ENCODE measurements at places on chromosomes 2 and 18.

DNA sequence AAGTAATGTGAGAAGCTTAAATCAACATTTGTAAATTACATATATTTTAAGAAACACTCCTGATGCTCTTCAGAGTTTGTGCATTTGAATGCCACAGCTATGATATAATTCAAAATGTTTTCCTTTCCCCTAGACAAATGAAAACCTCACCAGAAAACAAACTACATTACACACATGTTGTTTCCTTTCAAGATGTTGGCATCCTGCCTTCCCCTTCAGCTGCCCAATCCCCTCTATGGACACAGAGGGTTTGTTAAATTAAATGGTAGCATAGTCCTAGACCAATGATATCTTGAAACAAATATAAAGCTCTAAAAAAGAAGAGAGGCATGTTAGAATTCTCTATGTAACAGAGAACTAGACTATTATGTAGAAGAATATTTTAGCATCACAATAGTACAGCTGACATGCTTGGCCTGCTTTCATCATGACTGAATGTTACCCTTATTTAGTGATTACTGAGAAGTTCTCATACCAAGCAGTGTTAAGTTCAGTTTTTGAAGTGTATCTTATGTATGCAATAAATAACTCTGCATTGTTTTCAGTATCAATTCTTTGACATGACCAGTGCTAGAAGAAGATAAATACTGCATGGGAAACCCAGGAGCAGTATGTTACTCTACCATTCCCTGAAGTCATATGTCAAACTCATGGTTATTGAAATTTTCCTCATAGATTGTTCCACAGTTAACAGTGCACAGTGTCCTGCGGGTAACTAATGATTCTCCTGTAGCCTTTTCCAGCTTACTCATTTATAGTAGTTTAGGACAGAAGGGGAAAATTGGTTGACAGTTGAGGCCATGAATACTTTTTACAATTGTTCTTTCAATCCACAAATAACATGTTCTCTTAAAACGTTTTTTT is 316.3 kb upstream of the KCNJ3 start:
- DNase-seq, result no peak

GRCh38 chr2:225164401-225165050 is 122.3 kb upstream of the DOCK10 start:
- peak; percentile 38 for DNase-seq

DNA sequence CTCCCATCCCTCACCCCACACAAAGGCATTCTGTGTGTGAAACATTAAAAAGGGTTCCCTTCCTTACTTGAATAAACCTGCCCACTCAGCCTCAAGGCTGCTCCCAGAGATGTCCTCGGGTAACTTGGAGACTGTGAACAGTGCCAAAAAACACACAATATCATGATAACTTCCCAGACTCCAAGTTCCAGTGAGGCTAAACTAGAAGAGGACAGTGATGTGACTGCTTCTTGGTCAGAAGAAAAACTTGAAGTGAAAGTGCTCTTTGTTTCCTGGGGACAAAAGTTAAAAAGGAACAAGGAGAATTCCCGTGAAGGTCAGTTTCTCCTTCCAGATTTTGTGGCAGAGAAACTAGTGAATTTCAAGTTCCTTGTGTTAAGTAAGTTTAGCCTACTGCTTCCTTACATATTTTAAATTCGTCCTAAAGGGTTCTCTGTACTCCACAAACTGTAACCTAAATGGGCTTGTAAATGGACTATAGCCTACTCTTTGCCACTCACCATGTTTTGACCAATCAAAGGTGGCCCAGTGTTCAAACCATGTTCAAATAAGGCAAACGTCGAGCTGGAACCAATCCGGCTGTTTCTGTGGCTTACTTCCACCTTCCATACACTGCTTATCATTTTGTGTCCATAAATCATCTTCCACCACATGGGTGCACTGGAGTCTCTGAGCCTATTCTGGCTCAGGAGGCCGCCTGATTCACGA is 20.4 kb downstream of the TPRKB start:
- no peak for DNase-seq

DNA sequence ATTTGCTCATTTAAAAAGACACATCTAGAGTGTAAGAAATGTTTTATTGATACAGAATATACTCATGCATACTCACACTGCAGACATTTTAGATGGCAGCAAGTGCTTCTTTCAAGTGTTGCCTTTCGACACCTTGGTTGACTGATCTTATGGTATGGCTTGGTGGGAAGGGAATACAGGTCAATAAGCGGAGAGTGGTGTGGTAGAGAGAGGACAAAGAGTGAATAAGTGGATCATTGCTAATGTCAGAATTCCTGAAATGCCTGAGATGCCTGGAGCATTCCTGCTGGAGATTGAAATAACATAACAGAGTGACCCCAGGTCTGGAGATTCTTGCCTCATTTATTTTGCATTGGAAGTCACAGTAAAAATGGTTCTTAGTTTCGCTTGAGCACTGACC is 76.7 kb downstream of the RND3 start:
- no peak for DNase-seq

GRCh38 chr2:152420363-152420762 is 85.4 kb downstream of the FMNL2 start:
- no peak for DNase-seq

DNA sequence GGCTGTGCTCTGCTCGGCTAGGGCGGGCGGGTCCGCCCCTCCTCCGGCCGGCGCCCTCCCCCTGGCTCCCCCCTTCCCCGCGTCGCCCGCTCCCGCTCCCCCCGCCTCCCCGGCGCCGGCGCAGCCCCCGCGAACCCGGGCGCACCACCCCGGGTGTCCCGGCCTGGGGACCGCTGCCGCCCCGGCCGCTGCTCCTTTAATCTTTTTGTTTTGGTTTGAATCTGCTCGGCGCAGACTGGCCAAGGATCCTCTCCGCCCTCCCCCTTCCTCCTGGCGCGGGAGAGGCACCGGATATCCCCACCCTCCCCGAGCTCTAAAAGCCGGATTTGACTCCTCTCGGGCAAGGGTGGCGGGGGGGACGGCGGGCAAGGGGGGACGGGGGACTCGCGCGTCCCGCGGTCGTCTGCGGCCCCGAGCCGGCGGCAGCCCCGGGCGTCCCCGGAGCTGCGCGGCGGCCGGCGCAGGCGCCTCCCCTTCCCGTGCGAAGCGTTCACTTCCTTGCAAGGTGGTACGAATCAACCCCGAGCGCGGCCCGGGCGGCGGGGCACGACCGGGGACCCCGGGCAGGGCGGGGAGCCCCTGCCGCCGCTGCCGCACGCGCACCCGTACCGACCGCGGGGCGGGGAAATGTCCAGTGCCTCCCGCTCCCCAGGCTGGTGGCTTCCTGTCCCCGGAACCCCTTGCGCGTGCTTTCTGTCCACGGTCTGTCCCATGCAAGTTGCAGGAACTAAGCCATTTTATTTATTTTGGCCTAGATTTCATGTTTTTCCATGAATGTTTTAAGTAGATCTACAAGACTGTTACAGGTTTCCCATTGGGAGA is at the start of gene PTGR3:
Gene PTGR3 (minus strand): TSS at position 11 of the 822 bp plus-strand sequence. CDS start 81 bp downstream, outside the sequence.
- peak; percentile 88 for DNase-seq

- peak; percentile 18 for DNase-seq
These were observed 417.0 kb downstream of the SLC4A3 start for GRCh38 chr2:220044383-220044782.

Data from NCI-H524 (cell line).